ENCODE measurements at places on chromosomes 4 and X. TPM values are rescaled to one million over a fixed set of nuclear protein-coding genes. Genes with fewer than 3 reads are reported as not detected.
A peak's percentile ranks its signal among the peaks of the same experiment; 100 is the strongest.

DNA sequence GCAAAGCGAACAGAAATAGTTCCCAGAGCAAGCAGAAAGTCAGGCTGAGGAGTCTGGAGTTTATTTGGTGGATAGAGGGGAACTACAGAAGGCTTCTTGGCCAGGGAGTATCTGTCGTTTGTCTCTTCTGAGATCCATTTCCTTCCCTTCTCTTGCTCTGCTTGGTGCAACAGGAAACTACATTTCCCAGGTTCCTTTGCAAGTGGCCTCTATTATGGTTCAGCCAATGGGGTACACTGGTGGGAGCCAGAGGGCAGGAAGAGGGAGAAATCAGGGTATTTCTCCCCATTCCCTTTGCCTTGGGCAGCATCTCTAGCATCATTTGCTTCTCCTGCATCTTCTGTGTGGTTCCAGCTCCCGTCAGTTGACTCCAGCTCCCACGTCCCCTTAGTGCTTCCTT, 142.1 kb downstream of the BCOR start:
- no peak for DNase-seq

- peak; percentile 33 for DNase-seq
Observed at GRCh38 chrX:39894683-39895082, 203.1 kb downstream of the BCOR start.

DNA sequence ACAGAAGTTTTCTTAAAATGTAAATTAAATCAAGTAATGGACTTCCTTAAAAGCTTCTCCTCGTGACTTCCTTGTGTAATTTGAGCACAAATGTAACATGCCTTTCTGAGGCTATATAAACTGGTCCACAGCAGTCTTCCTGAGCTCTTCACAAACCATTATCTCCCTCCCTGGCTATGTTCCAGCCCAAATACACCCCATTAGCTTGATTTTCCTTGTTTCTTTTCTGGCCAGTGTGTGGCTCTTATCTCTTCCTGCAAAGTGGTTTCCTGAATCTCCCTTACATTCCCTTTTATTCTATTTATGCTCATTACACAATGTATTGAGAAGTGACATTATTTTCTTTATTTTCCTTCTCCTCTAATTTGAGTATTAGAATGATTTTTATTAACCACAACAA, 1085.3 kb upstream of the PCDH10 start:
- DNase-seq, result peak; percentile 44

- no peak for DNase-seq
Observed at GRCh38 chrX:71081330-71082123, 13.4 kb upstream of the SNX12 start.

DNA sequence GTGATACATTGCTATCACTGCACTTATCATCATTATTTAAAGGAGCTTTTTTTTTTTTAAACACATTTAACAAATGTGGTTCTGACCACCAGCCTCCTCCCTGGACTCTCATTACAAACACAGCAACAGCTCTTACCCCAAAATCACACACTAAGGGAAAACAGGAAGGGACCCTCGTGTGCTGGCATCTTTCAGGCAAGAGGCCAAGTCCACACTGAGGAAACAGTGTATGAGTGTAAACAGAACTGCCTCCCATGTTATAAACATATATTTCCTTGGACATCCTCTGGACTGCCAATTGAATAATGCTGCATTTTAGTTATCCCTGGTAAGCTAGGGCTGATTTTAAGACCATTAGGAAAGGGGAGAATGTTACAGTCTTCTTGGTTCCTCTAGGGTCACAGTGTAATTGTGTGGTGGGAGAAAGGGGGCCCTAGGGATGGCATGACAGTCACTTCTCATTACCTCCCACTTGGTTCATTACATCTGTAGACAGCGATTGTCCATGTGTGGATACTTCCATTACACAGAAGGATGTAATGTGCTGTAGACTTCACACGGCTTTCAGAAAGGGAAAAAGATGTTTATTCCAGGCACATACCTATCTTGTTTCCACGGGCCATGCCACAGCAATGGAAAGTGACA, 244.6 kb upstream of the TET2 start:
- DNase-seq, result no peak

The TBX22 gene
- not detected for total RNA-seq

The FAM47E gene
- not detected for total RNA-seq

The TMEM175 gene
- 20.1 TPM for total RNA-seq

All from stomach (tissue), 19 donors.